ENCODE measurements at places on chromosomes 12 and 14. TPM values are rescaled to one million over a fixed set of nuclear protein-coding genes. Genes with fewer than 3 reads are reported as not detected.

- no peak for DNase-seq
These were observed 48.6 kb downstream of the KICS2 start for GRCh38 chr12:64173456-64173855.

GRCh38 chr14:79186523-79186922, 1016.4 kb downstream of the NRXN3 start:
- no peak for DNase-seq

GRCh38 chr14:49992448-49992847, 99.6 kb downstream of the ARF6 start:
- no peak for DNase-seq

- no peak for DNase-seq
These were observed 5.9 kb downstream of the RNASE8 start for GRCh38 chr14:21063479-21063878.

GRCh38 chr14:67618617-67619063, 1.1 kb upstream of the ARG2 start:
- no peak for DNase-seq

DNA sequence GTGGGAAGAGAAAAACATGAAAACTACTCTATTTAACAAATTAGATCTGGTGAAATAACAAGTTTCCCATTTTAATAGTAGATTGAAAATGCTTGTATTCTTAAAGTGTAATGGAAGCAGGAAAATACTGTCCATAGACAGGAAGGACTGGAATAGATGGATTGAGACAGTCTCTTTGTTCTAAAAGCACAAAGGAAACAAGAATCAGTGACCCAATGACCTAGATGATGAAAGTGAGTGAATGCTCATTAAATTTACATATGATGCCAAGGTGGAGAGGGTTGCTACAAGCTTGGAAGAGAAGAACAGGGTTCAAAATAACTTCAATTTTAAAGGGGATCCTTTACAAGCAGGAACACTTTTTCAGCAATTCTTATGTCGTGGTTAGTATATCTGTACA, 233.1 kb downstream of the TRHDE start:
- DNase-seq, result no peak

DNA sequence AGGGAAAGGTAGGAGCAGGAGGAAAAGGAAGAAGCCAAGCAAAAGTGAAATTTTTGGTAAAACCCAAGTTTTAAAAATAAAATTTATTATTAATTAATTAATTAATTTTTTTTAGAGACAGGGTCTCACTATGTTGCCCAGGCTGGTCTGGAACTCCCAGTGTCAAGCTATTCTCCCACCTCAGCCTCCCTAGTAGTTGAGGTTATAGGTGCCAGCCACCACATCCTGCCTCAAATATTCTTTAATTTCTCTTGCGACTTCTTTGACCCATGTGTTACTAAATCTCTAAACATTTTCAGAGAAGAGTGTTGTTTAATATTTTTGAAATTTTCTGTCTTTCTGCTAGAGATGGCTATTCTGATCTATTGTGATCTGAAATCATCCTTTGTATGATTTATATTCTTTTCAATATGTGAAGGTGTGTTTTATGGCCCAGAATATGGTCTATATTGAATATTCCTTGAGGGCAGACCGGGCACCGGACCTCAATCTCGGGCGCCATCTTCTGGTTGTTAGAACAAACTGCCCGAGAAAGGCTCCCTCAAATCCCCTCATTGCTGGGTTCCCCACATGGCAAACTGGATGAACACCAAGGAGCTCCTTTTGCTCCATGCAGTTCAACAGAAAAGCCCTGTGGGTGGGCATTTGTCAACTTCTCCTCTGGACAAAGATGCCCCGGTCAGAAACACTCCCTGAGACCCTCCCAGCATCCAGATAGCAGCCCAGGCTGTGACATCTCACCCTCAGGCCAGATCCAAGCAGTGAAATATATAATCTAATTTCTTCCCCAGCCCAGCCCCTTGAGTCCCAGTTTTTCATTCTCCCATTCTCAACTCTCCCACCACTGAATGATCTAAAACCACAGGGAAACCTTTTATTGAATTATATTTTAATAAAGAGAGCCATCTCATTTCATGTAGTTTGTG, 110.5 kb downstream of the ASCL4 start:
- DNase-seq, result peak; percentile 76

- DNase-seq, result no peak
These were observed 143.2 kb downstream of the PIWIL1 start for GRCh38 chr12:130480887-130481286.

- no peak for DNase-seq
These were observed 27.4 kb downstream of the DNM1L start for GRCh38 chr12:32706335-32707024.

GRCh38 chr14:63248211-63248610, 44.0 kb downstream of the RHOJ start:
- no peak for DNase-seq

DNA sequence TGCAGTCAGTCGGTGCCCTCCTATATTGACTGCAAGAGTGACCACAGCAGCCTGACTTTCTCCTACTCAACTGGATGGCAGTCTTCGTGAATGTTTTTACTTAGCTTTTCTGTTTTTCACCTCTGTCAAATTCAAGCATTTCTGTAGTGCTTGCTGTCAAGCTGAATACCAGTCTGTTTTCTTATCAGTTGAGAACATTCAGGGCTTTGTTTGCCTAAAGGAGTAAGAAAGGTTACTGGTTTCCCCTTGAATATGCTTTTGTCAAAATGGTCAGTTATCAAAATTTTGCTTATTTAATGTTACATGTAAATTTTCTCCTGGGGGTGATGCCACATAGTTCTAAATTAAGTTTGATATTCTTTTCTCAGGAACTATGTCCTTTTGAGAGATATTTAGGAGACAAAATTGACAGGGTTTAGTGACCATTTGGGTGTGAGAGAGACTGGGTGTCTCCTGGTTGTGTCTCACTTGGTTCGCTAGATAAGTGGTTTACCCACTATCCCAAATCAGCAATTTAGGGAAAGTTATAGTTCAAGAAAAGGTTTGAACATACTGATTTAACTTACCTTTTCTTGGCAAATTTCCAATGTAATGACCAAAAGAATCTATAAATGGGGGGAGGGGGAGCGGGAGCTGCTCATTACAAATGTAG, 366.3 kb downstream of the TMTC2 start:
- DNase-seq, result no peak

GRCh38 chr12:1650260-1650977, 21.4 kb downstream of the WNT5B start:
- DNase-seq, result no peak

DNA sequence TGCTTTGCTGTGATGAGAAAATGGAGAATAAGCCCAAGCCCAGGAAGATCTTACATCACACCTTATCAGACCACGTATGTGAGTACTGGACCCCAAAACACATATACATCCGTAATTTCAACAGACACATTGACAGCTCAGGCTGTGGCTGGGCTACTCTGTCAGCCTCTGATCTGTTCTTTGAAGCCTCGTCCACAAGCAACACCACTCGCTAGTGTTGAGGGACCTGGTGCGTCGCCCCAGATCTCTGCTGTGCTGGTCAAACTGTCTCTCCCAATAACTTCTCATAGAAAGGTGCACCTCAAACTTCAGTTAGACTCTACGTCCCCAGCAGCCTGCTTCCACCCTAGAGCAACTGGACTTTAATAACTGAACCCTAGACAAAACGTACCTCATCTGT, 10.6 kb upstream of the SFSWAP start:
- no peak for DNase-seq

GRCh38 chr12:132481771-132482745, 7.9 kb upstream of the FBRSL1 start:
- no peak for DNase-seq

- DNase-seq, result no peak
These were observed 1095.1 kb downstream of the GALC start for GRCh38 chr14:86897704-86898513.

GRCh38 chr14:96256407-96256806, 397 bp downstream of the BDKRB1 start:
- no peak for DNase-seq

GRCh38 chr14:102029956-102030355, 56.9 kb downstream of the HSP90AA1 start:
- no peak for DNase-seq

DNA sequence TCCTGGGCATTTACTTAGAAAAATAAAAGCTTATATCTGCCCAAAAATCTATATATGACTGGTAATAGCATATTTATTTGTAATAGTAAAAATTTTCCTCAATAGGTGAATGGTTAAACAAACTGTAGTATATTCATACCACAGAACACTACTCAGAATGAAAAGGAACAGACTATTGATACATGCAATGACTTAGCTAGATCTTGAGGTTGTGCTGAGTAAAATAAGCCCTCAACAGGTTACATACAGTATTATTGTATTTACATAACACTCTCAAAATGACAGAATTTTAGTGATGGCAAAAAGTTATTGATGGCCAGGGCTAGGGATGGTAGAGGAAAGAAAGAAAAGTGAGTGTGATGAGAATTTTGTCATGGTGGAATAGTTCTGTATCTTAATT, 178.4 kb downstream of the BMP4 start:
- no peak for DNase-seq

- DNase-seq, result no peak
These were observed 330.2 kb upstream of the NOVA1 start for GRCh38 chr14:26928019-26928418.

GRCh38 chr14:101542391-101542790, 18.9 kb upstream of the DIO3 start:
- no peak for DNase-seq

DNA sequence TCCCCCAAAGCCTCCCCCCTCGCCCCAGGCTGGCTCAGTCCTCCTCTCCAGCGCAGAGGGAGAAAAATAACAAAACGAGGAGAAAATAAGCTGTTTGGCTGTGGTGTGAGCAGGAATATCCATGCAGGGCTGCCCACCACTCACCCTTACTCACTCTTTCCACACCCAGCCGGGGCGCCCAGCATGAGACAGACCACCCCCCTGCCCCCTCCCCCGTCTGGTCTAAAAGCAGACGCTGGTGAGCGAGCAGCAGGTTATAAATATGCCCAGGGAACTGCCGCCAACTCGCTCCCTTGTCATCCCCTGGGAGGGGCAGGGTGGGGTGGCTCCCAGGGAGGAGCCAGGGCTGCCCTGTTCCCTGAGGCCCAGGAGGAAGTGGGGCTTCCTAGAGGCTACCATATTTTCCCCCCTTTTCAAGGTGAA, 7.4 kb downstream of the WNT1 start:
- no peak for DNase-seq

The NYNRIN gene
- 18.1 TPM for total RNA-seq

The KRT4 gene
- not detected for total RNA-seq

The RNASE3 gene
- total RNA-seq, result not detected

The DBX2 gene
- total RNA-seq, result not detected

The DNAJC22 gene
- total RNA-seq, result 3.2 TPM

The OTUB2 gene
- 3.6 TPM for total RNA-seq

The SDR9C7 gene
- total RNA-seq, result not detected

The ANO2 gene
- total RNA-seq, result 4.2 TPM

The SLC38A1 gene
- 216 TPM for total RNA-seq

The FOXG1 gene
- 0.07 TPM for total RNA-seq

The ACOT6 gene
- total RNA-seq, result not detected

Measured in H9 (cell line).